OCI-M1 (cell line): ENCODE measurements at places on chromosomes 12 and 14.

- DNase-seq = no peak
Measured at GRCh38 chr12:56657416-56658379, 11.9 kb upstream of the ATP5F1B start.

DNA sequence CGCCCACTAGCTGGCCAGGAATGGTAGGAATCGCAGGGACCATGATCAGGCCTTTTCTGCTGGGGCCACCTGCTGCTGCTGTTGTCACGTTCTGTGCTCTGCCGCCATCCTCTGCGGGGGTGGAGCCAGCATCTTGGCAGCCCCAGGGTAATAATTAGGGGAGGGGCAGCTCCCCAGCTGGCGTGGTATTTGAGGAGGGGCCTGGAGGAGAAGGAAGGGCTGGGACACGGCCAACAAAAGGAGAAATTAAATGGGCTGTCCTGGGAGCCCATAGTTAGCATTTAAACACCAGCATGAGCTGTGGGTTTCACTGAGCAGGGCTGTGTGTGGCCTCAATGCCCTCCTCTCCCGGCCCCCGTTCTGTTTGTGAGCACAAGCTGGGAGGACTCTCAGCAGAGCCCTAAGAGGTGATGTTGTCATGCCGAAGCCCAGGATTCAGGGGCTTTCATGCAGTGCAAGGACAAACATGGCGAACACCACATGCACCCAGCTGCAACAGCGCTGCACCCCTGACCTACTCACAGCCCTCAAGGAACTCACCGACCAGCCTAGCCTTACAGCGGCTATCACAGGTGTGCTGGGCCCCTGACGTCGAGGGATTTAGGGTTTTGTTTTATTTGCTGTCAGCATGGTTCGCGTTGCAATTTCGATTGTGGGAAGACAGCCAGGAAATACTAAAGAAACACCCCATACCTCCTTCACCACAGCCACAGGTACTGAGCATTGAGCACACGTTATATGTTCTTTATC lies 324.3 kb downstream of the CACNA1C start:
- no peak for DNase-seq

- DNase-seq = no peak
Measured at GRCh38 chr12:13101821-13102375, 1.6 kb downstream of the GSG1 start.

GRCh38 chr14:68718023-68718990 lies 74.6 kb downstream of the ZFP36L1 start:
- no peak for DNase-seq

GRCh38 chr14:35861204-35861868 lies 35.2 kb downstream of the BRMS1L start:
- DNase-seq = peak; percentile 51

- peak; percentile 37 for DNase-seq
Measured at GRCh38 chr12:3726456-3726855, 26.5 kb downstream of the CRACR2A start.

- DNase-seq = peak; percentile 57
Measured at GRCh38 chr14:81474148-81474492, 59.5 kb downstream of the SEL1L start.

GRCh38 chr12:128905003-128905544 lies 51.8 kb downstream of the GLT1D1 start:
- DNase-seq = no peak

DNA sequence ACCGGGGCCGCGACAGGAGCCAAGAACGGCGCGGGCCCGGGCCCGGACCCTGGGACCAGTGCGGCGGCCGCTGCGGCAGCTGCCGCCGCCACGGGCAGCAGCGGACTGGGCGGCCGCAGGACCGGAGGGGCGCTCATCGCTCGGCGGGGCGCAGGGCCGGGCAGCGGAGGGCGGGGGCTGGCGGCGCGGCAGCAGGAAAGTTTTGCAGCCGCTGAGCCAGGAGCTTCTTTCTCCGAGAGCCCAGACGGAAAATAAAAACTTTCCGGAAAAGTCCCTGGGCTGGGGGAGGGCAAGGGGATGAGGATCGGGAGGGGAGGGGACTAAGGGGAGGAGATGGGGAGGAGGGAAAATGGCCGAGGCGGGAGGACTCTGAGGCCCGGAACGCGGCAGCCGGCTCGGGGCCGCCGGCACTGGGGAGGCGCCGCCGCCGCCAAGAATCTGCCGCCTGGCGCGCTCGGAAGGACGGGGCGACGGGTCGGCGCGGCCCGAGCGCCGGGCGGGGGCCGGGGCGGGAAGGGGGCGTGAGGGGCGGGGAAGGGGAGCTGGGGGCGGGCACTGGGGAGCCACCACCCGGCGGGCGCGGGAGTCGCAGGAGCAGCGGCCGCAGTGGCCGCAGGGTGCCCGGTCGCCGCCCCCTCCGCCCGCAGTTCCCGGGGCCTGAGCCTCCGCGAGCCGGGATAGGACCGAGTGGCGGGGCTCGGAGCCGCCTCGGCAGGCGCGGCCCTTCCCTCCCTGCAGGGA lies at the start of gene PRKD1:
TSS of gene PRKD1 (minus strand) at position 472 of the 741 bp plus-strand sequence.
- DNase-seq = no peak

GRCh38 chr14:93073910-93074769 lies 41.6 kb downstream of the ITPK1 start:
- DNase-seq = peak; percentile 83

DNA sequence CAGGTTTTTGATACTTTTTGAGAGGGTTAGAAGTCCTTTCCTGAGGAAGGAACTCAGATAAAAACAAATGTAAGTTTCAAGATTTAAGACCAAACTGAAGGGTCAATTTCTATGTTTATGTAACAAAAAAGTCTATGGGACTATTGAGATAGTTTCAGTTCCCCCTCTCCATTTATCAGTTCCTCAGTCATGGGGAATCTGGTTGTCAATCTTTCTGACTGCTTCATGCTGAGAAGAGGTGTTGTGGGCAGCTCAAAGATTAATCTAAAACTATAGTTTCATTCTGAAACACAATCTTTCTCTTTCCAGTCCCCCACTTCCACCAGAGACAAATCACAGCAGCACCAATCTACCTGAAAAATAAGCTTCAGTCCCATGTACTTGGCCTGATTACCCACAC lies 93.7 kb downstream of the KCNMB4 start:
- no peak for DNase-seq

DNA sequence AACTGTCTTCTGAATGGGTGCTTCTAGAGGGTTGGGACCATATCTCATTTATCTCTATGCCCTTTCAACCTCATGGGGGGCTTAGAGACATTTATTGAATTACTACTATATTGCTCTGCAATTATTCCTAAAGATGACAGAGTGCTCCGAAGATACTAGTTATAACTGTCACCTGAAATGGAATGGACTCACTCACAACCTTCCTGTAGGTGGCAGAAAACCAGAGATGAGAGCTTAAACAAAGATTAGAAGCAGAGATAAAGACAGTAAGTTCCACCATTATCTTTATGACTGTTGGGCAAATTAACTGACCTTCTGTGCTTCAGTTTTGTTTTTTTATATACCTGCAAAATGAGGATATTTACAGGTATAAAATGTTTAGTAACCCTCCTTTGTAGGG lies 31.5 kb upstream of the GTF2A1 start:
- DNase-seq = no peak

- DNase-seq = peak; percentile 67
Measured at GRCh38 chr12:79373896-79374499, 316.8 kb downstream of the PAWR start.

DNA sequence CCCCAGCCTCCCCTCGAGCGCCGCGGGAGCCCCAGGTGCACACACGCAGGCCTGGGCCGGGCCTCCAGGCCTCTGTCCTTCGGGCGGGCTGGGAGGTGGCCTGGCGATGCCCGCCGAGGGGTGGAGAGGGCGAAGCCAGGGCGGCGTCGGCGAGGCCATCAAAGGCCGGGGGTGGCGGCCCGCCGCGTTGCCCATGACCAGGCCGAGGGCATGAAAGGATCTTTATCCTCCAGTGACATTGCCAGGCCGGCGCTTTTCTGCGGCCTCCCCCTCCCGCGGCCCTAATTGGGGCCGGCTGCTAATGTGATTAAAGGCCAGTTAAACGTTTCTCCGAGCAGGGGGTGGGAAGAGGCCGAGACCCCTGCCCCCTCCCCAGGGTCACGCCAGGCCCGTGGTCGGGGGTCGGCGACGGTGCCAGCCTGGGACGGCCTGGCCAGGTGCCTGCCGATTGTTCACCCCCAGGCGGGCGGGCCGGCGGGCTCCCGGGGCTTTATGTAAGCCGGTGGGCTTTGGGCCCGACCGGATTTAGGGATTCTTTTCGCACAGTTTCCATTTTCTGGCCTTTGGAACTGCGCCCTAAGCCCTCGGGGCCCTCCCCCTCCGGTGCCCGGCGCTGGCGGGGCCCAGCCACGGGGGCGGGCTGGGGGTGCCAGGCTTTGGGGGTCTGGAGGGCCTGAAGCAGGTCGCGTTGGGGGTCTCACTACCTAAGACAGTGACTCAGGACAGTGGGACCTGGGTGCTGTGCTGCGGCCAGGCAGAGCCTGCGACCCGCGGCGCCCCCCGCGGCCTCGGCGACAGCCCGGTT lies 103.2 kb upstream of the DIO3 start:
- no peak for DNase-seq

GRCh38 chr14:22231018-22231417 lies 358.0 kb downstream of the DAD1 start:
- DNase-seq = no peak
